ENCODE measurements at places on chromosomes 1 and 21.
A peak's percentile ranks its signal among the peaks of the same experiment; 100 is the strongest.

GRCh38 chr1:39450956-39451606 lies 40.4 kb upstream of the BMP8A start:
- DNase-seq, result no peak

DNA sequence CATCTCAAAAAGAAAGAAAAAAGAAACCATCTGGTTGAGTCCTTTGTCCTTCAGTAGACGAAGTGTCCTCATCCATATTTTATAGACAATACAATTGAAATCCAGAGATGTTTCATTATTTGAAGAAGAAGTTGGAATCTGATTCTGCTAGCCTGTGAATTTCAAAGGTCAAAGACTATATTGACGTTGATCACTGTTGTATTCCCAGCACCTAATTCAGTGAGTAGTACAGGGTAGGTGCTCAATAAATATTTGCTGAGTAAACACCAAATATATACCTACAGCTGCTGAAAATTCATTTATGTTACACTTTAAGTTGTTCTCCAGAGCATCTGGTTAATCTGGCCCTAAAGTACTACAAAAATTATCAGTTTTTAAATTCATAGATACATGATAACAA lies 135.2 kb downstream of the CACNA1E start:
- DNase-seq, result no peak

GRCh38 chr1:40594187-40594531 lies 62.7 kb downstream of the ZNF684 start:
- DNase-seq, result no peak

GRCh38 chr21:31185663-31186062 lies 147.4 kb upstream of the KRTAP19-8 start:
- no peak for DNase-seq

- DNase-seq, result peak; percentile 70
Observed at GRCh38 chr21:42195378-42196031, 23.4 kb upstream of the ABCG1 start.

- no peak for DNase-seq
Observed at GRCh38 chr1:88454781-88455180, 229.3 kb upstream of the PKN2 start.

All from Right ventricle myocardium superior (tissue), 1 donor.